Activated CD4-positive, alpha-beta T cell treated with anti-CD3 and anti-CD28 coated beads for 24 hours (primary cell): ENCODE measurements at places on chromosomes 5 and 9.

DNA sequence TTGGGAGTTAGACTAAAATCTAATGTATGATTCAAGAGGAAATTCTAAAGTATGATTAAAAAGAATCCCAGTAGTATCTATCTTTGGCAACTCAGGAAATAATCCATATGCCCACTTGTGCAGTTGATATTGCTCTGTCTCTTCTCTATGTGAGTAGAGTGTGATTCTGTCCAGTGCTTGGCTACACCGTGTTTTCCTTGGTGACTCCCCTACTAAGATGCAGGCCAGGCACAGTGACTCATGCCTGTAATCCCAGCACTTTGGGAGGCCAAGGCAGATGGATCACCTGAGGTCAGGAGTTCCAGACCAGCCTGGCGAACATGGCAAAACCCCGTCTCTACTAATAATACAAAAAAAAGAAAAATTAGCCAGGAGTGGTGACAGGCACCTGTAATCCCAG is 495.4 kb downstream of the MAT2B start:
- no peak for DNase-seq

DNA sequence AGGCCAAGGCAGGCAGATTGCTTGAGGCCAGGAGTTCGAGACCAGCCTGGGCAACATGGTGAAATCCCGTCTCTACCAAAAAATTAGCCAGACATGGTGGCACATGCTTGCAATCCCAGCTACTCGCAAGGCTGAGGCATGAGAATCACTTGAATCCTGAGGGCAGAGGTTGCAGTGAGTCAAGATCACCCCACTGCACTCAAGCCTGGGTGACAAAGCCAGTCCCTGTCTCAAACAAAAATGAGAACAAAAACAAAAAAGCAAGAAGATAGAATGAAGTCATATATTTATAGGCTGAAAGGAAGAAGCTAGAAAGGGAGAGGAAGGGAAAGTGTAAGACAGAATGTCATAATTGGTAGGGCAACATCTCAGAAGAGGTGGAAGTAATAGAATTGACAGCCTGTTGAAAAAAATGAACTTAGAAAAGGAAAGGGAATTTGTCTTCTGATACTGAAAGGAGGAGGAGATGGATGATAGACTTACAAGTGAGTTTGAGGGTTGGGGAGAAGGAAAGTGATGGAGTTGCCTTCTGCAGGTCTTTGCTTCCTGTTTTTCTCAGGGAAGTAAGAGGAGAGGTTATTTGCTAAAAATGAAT is 32.2 kb downstream of the CARD6 start:
- DNase-seq: no peak

GRCh38 chr5:56737951-56738606 is 77.3 kb upstream of the MAP3K1 start:
- no peak for DNase-seq

DNA sequence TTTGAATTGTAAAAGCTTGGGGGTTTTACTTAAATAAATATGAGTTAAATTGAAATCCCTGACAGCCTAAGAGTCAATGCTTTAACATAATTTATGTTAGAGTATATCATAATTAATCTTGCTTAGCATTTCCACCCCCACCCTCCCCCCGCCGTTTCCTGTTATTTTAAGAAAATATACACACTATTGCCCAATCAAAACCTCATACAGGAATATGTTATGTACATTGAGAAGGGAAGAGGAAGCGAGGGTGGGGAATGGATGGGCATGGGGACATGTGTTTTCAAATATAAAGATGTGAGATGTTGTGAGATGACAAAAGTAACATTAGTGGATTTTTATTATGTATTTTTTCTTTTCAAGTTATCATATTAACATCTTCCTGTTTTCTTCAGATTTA is 561.1 kb upstream of the MEF2C start:
- no peak for DNase-seq

GRCh38 chr9:23581931-23582330 is 244.1 kb downstream of the ELAVL2 start:
- DNase-seq: no peak

- DNase-seq: no peak
Measured at GRCh38 chr9:81489046-81489445, 200.3 kb downstream of the TLE1 start.

DNA sequence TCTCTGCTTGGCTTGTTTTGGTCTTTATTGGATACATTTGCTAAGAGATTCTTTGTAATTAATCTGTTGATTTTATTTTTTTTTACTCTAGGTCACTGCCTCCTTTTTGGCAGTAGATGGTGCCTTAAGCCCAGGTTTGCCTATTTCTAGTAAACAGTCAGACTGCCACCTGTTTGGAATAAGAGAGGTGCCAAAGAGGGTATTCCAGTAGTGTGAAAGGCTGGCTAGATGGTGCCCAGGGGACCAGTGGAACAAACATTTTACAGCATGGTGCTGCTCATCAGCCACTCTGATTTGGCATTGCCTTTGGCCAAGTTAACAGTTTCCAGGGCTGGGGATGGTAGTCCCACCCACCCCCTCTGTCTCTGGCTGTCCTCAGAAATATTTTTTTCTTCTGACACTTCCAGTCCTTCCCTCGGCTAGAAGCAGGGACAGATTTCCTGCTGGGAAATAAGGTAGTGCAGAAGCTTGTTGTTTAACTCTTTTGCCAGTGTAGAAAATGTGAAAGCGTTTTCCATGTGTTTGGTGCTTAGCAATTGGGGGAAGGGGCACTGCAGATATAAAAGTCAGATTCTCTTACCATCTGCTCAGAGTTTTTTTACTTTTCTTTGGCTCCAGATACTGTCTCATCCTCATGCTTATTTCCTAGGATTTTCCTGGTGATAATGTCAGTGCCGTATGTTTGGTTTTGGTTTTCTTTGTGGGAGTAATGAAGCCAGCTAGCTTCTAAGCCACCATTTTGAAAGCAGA is 36.6 kb upstream of the FBXL7 start:
- DNase-seq: no peak

GRCh38 chr5:38650946-38651345 is 94.5 kb upstream of the LIFR start:
- DNase-seq: no peak

GRCh38 chr9:137705906-137706305 is 87.1 kb downstream of the EHMT1 start:
- no peak for DNase-seq

DNA sequence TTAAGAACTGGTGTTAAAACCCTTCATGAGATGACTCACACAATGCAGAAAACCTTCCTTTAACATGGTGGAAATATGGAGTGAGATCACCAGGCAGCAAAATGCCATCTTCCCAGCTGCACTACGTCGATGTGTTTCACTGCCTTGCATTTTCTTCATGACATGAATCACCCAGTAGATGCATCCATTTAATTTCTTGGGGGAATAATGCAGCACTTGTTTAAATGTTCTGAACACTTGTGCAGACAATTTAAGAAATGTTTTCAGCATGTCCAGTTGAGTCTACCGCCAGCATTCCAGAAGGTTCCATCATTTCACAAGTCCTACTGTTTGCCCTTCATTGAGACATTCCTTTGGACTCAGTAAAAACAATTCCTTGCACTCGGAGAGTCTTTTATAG is 81.6 kb downstream of the ADAMTS16 start:
- DNase-seq: no peak

DNA sequence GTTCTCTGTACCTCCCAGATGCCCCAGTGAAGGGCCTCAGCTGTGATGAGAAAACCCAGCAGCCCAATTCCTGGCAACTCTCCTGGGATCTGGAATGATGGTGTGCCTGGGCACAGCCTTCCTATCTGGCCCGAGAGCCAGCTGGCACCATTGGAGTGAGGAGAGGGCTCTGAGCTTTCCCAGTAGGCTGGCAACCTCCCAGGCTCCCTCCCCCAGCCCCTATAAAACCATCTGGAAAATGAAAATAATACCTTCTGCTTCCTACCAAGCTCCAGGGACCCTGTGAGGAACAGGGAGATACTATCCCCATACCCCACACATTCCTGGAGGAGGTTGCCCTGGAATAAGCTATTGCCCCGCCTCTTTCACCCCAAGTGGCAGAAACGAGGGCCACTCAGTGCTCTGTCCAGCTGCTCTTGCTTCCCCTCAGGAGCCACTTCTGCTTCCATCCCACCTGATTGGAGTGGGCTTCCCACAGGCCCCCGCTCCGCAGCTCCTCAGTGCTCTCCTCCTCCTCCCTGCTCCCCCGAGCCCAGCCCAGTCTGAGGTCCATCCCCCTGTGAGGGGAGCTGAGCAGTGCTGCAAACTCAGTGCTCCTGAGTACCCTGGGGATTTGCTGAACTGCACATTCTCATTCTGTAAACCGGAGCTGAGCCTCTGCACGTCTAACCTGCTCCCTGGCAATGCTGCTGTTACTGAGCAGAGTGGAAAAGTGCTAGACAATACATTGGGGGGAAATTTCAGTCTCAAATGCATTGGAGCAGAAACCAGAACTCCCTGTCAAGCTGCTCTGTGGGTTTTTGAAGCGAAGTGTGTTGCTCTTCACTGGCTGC is 74.7 kb downstream of the THBS4 start:
- DNase-seq: no peak

- DNase-seq: no peak
Measured at GRCh38 chr5:8522646-8523045, 653.7 kb downstream of the MTRR start.

DNA sequence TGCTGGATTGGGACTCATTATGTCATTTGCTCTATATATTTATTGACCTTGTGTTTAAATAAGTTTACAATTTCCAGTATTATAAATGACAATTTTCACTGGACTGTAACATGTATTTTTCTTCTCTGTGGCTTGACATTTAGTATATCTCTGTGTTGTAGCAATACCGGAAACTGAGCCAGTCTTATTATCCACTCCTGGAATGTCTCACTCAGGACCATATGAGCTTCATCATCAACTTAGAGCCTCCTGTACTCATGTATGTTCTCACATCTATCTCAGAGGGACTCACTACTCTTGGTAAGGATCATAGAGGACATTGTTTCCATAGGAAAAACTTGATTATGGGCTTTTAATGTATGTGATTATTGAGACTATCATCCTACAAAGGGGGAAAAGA is 66.5 kb upstream of the TLX3 start:
- no peak for DNase-seq

DNA sequence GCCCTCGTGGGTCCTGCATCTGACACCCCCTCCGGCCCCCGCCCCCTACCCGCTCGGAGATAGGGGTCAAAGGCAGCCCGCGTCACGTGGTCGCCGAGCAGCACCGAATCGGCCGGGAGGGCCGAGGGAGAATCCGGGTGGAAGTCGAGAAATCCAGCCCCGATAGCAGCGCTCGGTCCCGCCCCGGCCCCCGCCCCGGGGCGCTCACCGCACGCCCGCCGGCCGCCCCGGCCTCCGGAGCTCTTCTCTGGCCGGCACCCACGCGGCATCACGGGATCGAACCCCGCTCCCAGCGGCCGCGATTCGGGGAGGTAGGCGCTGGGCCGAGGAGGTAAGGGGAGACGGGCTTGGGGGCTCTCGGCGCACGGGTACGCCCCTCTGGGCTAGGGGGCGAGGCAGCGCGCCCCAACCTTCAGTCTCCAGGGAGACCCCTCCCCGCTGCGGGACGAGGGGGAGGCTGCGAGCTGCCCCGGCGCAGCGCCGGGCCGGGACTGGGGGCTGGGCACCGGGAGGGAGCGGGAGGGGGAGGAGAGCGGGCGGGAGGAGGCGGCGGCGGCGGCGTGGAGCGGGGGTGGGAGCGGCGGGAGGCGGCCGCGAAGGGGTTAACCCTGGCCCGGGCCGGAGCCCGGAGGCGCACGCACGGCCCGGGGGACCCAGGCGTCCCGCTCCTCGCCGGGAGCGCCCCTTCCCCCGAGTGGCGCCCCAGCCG is 22.1 kb upstream of the NDST1 start:
- DNase-seq: peak; percentile 16

GRCh38 chr9:89668216-89668865 is 63.5 kb downstream of the GADD45G start:
- no peak for DNase-seq

DNA sequence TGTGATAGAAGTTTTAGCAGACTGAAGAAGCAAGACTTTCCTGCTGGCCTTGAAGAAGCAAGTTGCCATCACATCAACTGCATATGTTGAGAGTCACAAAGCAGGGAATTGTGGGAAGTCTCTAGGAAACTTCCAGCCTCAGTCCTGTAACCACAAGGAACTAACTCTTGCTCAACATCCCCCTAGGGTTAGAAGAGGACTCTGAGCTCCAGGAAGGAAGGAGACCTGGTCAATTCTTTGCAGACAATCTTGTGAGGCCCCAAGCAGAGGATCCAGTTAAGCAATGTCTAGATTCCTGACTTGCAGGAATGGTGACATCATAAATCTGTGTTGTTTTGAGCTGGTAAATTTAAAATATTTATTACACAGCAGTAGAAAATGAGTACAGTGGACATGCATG is 18.6 kb upstream of the ZNF366 start:
- DNase-seq: no peak

DNA sequence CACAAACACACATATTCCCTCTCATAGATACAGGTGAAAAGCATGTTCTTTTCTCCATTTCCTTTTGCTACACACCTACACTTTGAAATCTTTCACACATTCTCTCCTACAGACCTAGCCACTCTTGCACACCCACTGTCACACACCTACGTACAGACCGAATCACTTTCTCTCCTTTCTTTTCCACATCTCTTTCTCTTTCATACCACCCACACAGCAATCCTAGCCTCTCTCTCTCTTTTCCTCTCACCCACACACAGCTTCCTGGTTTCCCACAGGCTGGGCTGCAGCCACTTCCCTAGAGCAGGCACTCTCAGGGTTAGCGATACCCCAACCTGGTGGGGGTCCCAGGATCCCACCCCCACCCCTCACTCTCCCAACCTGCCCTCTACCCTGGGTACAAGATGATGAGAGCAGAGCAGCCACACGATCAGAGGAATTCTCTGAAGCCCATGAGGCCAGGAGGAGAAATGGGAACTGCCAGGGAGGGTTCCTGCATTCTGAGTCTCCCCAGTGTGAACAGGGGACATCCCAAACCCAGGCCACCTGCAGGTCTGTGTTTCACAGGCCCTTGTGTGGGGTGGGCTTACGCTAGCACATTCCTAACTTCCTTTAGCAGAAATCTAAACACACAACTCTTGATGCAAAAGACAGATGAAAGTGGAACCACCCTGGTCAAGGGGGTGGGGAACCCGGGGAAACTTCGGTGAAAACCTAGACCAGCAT is 17.1 kb upstream of the SYNPO start:
- DNase-seq: no peak

DNA sequence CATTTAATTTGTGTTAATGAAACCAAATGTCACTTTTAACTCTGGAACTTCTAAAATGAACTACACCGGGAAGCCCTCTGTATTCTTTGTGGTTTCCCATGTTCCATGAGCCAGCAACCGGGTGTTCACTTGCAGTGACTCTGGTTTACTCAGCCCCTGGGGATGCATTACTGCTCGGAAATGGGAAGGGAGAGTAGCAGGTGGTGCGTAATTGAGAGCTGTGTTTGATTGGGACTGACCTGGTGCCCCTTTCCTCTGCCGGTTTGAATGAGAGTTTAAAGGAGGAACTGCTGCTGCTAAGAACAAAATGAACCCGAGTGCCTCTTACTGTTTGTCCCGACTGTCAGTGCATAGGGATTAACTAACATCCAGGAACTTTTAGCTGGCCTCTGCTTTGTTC is 100.1 kb upstream of the DHFR start:
- peak; percentile 25 for DNase-seq
